Erythroblast (primary cell): ENCODE measurements at places on chromosomes 2 and 18.

DNA sequence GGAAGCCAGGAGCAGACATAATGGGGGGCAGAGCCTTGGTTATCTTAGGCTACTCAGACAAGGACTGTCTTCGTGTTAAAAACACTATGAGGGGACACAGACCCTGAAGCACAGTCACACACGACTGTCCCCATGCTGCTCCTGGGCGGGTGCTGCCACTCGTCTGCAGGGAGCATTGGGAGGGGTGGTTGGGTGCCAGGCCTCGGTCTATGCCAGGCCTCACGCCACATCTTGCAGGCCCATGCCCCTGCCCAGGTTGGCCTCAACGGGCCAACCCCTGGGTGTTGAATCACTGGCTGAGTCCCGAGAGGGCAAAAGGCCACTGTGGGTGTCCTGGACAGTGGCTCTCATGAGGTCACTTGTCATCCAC lies 97.9 kb downstream of the USP40 start:
- no peak for DNase-seq

GRCh38 chr2:219509780-219510511 lies 4.3 kb upstream of the ASIC4 start:
- peak; percentile 95 for DNase-seq

DNA sequence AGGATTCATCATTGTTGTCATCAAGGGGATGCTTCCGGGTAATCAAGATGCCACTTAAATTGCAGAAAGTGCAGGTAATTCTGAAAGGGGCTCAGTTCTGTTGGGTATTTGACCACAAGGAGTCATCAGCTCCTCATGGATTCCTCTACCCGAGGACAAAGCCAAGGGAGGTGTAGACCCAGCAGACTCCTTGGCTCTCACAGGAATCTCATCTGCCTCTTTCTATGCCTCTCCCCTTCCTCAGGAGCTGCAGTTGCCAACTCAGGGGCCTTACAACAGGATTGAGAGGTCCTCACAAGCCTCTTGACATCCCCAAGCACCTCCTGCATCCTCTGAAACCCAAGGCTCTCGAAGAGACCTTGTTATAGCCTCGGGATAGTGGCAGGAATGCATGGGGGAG lies 44.0 kb downstream of the ITGB6 start:
- no peak for DNase-seq

DNA sequence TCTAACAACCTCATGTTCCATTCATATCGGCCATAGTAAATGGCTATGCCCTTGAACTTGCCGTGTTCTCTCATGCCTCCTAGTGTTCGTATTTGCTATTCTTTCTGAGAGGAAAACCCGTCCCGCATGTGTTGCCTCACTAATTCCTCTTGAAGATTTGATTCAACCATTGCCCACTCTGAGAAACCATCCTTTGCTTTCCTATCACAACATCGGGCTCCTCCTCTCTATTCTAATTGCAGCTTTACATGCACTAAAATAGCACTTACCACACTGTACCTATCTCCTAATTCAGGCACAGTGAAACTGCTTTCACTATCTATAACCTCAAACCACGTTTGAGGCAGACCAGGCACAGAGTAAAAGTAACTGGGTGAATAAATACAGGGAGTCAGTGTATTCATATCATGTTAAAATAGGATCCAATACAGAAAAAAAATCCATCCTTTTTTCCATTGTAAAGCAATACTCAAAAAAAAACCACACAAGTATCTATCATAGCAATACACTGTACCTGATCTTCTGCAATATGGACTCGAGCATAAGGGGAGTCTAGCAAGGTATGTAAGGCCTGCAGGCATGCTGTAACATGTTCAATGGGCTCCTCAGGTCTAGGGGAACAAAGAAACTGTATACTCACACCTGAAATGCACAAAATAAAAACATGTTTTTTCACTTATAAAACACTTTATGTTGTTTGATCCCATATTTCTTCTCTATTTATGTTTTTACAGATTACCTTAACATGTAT lies 39.0 kb upstream of the STRN start:
- peak; percentile 65 for DNase-seq
